ENCODE measurements at places on chromosomes 3 and 15.

GRCh38 chr3:24067483-24067882, 122.4 kb downstream of the NR1D2 start:
- DNase-seq: no peak

GRCh38 chr3:79477242-79477641, 290.6 kb downstream of the ROBO1 start:
- no peak for DNase-seq

- no peak for DNase-seq
Observed at GRCh38 chr15:58268746-58269267, 130.6 kb downstream of the AQP9 start.

GRCh38 chr3:151265866-151266265, 12.5 kb downstream of the P2RY14 start:
- DNase-seq: no peak

GRCh38 chr3:56321892-56322291, 146.4 kb downstream of the ERC2 start:
- DNase-seq: no peak

GRCh38 chr15:98667521-98668179, 19.3 kb downstream of the IGF1R start:
- DNase-seq: no peak

DNA sequence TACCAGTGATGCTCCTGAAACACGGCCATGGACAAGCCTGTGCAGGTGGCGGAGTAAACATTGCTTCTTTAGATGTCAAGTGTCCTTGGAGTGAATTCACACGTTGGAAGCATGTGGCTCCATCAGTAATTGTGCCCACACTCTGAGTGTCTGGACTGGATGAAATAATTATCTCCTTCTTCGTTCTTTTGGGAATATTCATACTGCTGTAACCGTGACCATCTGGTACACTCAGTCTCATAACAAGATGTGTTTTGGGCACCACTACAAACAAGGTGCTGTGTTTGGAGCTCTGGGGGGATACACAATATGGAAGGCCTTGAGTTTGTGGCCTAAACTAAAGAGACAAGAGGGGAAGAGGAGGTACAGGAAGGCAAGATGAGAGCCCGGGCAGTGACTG, 165.6 kb downstream of the APBA2 start:
- no peak for DNase-seq

- no peak for DNase-seq
Observed at GRCh38 chr3:67526246-67526645, 128.2 kb downstream of the SUCLG2 start.

DNA sequence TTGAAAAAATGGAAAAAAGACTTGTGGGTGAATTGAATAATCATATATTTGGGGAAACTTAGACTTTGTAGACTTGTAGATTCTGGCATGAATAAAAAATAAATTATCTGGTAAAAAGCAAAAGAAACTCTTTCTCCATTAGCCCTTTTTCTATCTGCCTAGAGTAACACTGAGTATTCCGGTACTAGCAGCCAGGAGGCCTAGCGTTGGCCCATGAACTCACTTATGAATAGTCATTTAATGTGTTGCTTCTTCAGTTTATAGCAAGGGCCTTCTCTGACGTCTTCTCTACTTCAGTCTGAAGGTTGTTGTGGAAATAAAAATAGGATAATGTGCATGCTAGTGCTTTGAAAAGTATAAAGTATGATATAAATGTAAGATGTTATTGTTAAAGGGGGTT, 851.2 kb upstream of the NR2F2 start:
- no peak for DNase-seq

DNA sequence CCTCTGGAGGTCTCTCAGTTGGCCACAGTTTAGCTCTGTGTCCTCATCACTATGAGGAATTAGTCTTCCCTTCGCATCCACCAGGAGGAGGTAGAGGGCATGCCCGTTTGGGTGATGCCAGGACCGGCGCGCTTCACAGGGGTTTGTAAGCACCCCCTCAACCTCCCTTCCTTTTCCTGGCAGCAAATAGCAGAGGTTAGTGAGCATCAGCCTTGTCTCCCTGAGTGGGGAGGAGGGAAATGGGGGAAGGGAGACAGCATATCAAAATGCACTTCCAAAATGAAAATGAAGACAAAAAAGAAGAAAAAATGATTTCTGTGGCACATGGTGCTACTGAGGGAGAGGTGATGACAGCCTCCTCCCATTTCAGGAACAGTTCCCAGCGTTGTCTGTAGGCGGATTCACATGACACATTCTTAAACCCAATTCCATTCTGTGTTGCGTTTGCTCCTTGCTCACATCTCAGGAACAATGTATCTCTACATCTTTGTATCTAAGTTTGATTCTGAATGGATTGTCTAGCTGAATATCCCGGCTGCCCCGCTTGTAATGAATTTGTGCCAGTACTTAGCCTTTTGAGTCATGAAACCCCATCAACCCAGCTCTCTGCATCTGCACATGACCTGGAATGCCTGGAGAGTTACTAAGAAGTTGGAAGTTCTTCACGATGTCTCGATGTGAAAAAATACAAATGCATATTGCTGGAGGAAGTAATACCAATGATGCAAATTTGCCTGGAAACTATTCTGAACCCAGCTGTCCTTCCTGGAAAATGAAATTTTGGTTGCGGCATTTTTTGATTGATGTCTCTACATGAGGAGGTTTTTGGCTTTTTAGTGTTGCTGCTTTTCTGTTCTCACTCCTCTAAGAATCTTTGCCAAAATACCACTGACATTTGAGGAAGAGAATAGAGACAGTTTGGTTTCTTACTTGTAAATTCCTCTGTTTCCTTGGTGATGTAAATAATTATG, 45.2 kb downstream of the TYRO3 start:
- peak; percentile 34 for DNase-seq

DNA sequence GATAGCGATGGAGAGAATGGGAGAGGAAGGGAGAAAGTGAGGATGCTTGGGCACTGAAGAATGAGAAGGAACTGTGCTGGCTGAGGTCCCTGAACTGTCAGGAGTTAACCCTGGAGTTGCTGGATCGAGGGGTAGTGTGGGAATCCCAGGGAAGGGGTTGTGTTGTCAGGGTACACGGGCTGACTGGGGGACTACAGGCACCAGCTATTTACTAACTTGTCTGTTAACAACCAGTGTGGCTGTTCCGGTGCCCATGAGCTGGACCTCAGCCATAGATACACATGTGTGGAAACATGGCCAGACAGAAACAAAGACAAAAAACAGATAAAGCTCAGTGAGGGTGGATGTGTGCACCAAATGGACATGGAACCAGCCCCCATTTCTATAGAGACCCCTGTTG, 55.1 kb downstream of the GASK1A start:
- DNase-seq: no peak

GRCh38 chr3:45832699-45833098, 9.2 kb downstream of the LZTFL1 start:
- no peak for DNase-seq

- DNase-seq: no peak
Observed at GRCh38 chr15:38559636-38560307, 4.8 kb downstream of the RASGRP1 start.

- no peak for DNase-seq
Observed at GRCh38 chr15:51071578-51071977, 23.1 kb downstream of the TNFAIP8L3 start.

DNA sequence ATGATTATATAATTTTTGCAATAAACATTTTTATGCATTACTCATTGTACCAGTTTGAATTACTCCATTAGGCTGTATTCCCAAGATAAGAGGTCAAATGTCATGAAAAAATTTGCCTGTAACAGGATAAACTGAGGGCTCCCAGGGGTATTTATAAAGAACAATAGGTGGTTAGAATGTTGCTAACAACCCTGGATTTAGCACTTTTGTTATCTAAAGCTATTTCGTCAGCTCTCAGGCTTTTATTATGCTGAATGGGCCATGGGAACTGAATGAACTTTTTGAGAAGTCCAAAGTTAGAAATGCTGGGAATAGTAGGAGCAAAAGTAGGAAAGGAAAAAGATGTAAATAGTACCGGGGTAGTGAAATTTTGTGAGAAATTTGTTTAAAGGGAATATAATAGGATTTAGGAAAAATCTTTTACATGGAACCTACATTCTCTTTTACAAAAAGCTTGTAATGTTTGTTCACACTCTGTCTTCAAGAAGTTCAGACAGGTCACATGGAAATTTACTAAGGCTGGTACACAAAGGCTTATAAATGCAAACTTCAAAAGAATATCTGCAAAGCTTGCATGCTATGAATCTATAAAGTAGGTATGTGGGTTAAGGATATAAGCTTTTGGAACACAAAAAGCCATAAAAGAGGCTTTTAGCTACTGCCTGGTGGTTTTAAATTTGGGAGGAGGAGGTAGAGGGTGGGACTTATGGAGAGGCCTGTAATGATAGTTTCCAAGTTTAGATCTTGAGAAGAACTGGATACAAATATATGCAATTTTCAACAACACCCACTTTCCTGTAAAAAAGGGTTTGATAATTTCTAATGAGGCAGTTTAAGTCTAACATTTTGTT, 445.8 kb upstream of the NAALADL2 start:
- DNase-seq: no peak

GRCh38 chr3:1444195-1444594, 351.4 kb downstream of the CNTN6 start:
- no peak for DNase-seq

GRCh38 chr3:16309558-16309957, 44.5 kb downstream of the OXNAD1 start:
- DNase-seq: no peak

DNA sequence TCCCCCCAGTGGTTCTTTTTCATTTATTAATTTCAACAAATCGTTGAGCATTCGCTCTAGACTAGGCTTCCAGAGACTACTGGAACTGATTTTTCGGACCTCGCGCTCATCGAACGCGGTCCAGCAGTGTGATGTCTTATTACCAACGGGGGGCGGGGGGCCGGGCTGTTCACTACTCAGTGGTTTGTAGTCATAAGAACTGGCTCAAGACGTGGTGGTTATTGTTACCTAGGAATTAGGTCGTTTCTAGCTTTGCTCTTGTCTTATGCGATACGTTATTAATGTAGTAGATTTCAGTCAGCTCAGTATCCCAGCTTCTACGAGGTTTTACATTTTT, 858 bp downstream of the RBM5 start:
- DNase-seq: no peak

DNA sequence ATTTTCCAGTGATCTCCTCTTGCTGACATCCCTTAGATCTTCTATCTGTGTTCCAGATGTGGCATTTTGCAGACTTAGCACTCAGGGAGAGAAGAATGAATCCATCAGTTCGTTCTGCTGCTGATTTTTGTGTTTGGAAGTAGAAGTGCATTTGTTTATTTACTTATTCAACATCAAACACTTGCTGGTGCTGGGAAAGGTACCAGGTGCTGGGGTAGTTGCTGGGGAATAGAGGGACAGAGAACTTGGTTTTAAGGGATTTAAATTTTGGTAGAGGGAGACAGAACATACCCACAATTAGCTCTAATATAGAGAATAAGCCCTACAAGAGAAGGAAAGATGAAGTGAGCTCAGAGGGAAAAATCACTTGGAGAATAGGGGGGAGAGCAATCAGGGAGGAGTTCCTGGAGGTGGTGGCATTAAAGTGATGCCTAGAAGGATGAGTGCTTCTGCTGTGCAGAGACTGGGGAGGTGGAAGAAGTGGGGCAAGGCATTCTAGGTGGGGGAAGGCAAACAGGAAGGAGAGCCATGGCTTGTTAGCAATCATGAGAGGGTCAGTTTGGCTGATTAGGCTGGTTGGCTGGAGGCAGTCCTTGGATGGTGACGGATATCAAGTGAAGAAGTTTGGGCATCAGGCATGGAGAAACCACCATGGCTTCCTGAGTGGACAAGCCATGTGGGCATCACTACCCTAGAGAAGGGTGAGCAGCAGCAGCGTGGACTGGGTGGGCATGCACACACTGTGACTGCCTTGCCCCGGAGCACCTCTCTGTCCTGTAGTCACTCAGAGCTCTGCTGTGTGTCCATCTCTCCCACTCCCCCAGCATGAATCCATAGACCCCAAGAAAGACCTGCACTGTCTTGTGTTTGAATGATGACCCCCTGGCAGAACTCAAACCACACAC, 197.3 kb downstream of the OPA1 start:
- no peak for DNase-seq

DNA sequence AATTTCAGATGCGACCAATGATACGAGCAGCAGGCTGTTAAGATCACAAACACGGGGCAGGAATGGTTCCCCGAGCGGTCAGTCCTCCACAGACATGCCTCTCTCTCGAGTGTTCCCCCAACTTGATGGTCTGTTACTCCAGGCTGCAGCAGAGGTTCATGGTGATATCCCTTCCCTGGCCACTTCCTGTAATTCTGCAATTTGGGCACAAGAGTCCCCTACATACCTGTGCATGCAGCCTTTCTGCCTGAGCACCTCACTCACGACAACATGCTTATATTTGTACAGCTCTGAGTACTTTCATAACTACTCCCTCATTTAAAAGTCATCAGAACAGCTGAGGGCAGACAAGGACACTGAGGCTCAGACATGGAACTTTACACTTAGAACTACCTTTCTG, 408.1 kb upstream of the NR2F2 start:
- no peak for DNase-seq

- DNase-seq: no peak
Observed at GRCh38 chr15:99477791-99478471, 87.9 kb upstream of the MEF2A start.

- DNase-seq: no peak
Observed at GRCh38 chr3:25481386-25481785, 53.3 kb downstream of the RARB start.

DNA sequence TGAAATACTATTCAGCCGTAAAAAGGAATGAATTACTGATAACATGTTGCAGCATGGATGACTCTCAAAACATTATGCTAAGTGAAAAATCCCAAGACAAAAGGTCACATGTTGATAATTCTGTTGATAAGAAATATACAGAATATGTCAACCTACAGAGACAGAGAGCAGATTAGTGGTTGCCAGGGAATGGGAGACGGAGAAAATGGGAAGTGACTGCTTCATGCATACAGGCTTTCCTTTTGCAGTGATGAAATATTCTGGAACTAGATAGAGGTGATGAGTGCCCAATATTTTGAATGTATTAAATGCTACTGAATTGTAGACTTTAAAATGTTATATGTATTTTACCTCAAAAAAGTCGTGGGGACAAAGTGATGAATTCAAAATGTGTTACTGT, 56.2 kb downstream of the ABHD2 start:
- no peak for DNase-seq

- DNase-seq: no peak
Observed at GRCh38 chr3:171101982-171102641, 75.6 kb upstream of the SLC2A2 start.

DNA sequence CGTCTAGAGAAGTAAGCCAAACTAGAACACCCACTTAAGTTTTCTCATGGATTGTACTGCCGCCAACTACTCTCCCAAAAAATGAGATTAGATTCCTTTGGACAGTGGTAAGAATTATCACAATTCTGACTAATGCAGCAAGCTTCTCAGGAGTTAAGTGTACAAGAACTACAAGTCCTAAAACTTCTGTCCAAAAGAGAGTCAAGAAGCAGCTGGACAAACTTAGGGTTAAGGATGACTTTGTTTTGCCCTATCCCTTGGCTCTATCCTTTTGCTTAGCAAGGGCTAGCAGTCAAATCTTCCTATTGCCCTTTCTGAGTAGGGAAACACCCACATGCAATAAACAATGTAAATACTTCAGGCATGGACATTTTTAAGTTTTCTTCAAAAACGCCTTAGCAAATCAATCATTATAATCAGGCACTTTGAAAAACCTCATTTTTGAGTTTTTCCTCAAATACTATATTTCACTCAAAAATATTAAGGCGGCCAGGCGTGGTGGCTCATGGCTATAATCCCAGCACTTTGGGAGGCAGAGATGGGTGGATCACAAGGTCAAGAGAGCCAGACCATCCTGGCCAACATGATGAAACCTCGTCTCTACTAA, 19.5 kb downstream of the RAF1 start:
- DNase-seq: no peak
